ENCODE measurements at places on chromosomes 1 and 21.

DNA sequence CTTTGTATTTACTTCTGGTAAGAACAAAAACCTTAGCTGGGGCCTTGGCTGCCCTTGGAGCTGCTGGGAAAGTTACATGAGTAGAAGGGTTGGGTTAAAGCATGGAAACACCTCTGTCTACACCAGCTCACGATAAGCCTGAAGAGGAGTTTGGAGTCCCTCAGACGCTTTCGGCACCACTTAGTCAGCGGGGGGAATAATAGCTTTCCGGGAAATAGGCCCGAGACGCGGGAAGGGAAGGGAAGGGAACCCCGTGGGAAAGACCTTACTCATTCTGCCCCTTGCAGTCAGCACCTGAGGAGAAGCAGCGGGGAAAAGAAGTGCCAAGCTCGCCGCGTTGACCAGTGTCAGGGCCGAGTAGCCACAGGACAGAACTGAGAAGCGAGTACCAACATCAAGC, 66.4 kb upstream of the PDE9A start:
- DNase-seq: no peak

- DNase-seq: no peak
Measured at GRCh38 chr1:42756956-42757891, 9.6 kb downstream of the P3H1 start.

DNA sequence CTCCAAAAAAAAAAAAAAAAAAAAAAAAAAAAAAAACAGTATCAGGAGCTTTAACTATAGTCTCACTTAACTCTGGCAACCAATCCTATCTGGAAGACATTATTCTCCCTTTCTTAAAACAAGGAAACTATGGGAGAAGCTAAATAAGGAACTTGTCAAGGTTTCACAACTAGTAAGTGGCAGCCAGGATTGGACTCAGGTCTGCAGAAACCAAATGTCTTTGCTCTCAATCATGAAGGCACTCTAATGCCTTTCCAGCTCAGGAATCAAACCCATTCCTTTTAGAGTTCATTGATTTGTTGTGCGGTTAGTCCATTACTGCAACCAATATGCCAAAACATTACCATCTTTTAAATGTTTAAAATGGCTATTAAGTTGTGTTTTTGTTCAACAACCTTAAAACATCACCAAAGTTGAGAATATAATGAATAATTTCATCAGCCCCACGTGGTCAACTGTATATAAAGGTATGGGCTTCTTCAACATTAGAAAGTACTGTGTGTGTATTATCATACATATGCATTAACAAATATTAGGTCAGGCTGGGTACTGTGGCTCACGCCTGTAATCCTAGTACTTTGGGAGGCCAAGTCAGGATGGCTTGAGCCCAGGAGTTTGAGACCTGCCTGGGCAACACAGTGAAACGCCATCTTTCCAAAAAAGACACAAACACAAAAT, 1.5 kb downstream of the EPRS1 start:
- DNase-seq: no peak

- no peak for DNase-seq
Measured at GRCh38 chr21:44653656-44654575, 543 bp downstream of the KRTAP12-4 start.

DNA sequence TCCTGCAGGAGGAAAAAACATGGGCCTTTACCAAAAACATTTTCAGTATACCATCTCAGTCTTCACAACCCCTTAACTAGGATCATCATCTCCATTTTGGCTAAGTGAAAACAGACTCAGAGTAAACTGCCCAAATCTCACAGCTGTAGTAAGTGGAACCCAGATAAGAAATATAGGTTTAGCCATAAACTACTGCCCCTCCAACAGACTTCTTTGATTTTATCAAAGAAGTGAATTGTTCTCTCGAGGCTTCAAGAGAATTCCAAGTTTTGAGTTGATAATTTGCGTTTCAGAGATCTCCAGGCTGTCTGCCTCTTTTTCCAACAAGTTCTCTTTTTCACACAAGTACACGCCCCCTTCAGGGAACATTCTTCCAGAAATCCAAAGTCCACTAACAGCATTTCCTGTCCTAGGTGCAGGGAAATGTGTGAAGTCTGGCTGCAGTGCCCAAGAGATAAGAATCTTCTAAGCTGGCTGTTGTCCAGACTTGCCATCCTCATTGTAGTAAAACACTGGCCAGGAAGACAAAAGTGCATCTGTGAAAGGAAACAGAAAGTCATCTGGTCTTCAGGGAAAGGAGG, 30.8 kb downstream of the RNF19B start:
- no peak for DNase-seq

- DNase-seq: no peak
Measured at GRCh38 chr1:245090491-245091090, 64.2 kb upstream of the KIF26B start.

DNA sequence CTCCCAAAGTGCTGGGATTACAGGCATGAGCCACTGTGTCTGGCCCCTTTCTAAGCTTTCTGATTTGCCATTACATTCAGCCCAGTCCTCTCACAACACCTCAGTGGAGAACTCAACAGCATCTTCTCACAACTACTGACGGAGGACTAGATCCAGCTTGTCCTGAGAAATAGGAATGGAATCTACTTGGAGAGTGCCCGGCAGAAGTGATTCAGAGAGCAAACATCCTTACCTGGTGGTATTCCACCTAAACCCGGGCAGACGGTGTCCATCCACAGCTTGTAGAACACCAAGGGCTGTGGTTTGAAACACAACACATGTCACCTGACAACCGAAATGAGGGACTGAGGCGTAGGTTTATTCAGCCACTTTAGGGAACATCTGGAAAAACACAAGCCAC, 28.8 kb upstream of the CCSAP start:
- DNase-seq: no peak

GRCh38 chr1:90730243-90731022, 13.3 kb upstream of the BARHL2 start:
- no peak for DNase-seq

DNA sequence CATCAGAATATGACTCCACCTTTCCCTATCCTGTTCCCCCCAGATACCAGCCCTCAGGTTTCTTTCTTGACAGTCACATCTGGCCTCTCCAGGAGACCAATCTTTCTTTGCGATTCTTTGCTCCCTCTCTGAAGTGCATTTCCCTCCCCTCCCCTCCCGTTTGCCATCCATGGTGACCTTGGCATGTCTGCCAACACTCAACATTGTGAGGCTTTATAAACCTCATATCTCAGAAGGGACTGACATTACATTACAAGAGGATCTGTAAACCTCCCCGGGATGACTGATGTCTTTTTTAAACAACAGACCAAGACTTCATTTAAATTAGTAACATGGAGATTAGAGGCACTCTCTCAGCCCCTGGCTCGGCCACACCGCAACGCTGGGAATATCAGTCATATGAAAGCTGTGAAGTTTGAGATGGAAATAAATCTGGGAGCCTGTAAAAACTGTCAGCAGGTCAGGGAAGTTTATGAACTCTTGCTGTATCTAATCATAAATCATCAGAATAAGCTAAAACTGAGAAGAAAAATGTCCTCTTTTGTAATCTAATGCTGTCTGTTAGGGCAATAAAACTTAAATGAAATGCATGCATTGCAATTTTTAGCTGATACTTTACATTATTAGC, 401.7 kb upstream of the PROX1 start:
- no peak for DNase-seq

DNA sequence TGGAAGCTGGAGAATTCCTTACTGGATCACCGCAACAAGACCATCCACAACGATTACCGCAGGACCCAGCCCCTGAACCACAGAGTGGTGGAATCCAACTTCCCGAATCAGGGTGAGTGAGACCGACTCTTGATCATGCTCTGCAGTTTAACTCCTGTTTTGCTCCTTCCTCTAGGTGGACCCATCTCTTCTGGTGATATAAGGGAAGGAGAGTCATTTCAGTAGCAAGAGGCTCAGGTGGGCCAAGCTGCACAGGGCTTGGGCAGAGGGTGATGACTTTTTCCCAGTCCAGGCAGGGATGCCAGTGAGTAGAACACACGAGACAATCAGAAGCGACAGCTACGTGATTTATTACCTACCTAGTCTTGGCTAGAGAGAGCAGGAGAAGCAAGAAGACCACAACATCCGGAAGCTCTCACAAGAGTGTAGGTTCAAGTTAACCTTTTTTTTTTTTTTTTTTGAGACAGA, 25.2 kb downstream of the CA6 start:
- DNase-seq: no peak

GRCh38 chr1:222786121-222786520, 28.7 kb upstream of the DISP1 start:
- DNase-seq: no peak

DNA sequence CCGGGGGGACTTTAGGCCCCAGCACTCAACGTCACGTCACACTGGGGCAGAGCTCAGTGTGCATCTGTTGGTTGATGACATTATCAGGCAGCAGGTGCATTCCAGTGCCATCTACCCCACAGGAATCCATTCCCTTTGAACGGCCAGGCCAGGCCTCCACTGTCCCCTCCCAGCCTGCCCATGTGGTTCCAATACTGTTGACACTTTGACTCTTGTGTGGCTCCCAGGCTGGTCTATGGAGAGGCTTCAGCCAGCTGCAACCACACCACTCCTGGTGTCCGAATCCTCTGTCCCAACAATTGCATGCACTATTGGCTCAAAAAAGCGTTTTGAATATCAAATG, 92.0 kb upstream of the SIM2 start:
- DNase-seq: no peak

DNA sequence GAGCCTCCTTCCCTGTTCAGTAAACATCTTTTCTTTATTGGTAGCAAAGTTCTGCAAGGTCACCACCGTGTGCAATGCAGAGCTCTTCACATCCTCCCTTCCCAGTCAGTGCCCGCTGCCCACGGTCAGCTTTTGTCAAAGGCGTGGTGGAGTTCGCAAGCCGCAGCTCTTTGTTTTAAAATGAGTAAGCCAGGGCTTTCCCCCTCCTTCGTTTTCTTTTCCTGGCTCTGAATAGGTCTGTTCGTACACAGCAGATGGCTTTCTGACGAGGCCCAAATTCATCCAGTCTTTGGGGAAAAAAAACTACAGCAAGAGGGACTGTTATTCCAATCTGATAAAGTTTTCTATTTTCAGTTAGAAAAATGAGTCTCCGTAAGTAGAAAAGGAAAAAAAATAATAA, 153.2 kb downstream of the LRIG2 start:
- no peak for DNase-seq

DNA sequence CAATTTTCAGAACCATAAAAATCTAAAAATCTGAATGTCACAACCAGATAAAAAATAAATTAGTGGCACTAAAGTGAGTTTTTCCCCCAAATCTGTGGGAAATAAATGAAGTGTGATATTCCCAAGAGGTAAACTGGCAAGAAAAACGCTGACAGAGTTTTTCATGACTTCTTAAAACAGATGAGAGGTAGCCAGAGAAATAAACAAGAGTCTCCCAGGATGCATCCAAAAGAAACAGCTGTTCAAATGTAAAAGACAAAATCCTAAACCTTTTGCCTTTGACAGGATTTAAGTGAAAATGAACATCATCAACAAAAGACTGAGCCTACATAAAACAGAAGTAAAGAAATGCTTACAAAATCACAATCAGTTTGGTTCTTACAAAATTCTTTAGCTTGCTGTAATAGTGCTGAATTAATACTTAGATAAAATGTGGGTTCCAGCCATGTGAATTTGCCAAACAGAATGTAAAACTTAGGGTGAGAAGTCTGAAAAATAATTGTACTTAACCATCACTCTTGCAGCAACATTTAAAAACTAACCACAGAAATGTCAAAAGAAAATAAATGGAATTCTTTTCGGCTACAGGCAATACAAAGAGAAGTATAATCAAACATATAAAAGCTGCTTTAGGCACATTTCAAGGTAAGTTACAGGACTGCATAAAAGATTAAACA, 133.6 kb downstream of the EIF4G3 start:
- DNase-seq: no peak
